Liver (tissue), 10 donors: ENCODE measurements at places on chromosomes 7 and 10.

- DNase-seq, result peak; percentile 36
Observed at GRCh38 chr7:1665549-1666316, 4.3 kb upstream of the ELFN1 start.

GRCh38 chr7:73778801-73779389 lies 8.8 kb upstream of the CLDN3 start:
- no peak for DNase-seq

DNA sequence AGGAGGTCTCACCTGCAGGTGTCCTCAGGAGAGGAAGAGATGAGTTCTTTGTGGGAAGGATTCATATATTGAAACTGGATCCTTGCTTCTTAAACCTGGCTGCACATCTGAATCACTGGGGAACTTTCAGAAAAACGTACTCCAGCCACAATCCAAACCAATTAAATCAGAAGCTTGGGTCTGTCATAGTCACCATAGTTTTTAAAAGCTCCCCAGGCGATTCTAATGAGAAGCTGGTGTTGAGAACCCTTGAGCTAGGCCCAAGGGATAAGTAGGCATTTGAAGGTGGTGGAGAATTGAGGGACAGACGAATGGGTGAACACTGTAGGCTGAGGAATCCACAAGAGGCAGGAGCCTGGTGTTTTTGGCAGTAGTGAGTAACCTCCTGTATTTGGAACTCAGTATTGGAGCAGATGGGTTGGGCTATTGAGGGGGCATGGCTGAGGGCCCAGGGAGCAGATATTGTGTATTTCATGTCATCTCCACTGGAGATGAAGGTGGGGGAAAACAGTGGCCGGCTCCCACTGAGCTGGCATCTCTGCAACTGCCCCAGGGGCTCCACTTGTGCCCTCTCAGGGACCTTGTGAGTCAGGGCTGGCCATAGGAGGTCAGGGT lies 14.5 kb downstream of the ADCYAP1R1 start:
- DNase-seq, result no peak

- DNase-seq, result peak; percentile 54
Observed at GRCh38 chr7:140230861-140231770, 54.3 kb upstream of the KDM7A start.

GRCh38 chr7:29095631-29096445 lies 50.5 kb downstream of the CPVL start:
- no peak for DNase-seq

DNA sequence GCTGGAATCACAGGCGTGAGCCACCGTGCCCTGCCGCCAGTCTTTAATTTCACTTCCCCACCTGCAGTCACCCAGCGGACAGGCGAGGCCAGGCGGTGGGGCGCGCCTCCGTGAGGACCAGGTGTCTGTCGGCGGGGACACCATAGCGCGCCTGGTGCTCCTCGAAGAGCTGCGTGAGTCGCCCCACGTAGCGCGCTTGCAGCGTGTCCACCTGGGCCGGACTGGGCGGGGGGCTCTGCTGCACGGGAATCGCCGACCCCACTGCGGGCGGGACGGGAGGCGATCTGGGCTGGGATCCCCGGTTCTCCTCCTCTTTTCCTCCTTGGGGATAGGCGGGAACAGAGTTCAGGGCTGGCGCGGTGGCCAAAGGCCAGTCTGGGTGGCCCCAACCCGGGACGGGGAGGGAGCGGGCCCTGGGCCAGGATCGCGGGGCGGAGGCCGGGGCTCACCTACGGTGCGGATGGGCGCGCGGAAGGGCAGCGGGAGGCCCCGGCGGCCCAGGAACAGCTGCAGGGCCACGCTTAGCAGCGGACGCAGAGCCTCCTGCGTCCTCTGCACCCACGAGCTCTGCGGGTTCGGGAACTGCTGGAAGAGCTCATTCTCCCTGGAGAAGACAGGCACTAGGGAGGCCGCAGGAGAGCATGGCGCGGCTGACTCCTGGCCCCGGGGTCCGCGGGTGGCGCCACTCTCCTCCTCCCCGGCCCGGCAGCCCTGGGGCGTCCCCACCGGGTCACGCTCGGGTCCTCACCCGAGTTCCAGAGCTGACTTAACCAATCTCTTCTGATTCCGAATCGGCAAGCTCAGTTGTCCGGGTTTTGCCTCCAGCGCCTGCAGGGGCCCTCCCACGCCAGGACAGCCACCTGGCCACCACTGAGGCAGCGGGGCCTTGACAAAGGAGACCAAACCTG lies 1.1 kb upstream of the MOGAT3 start:
- DNase-seq, result peak; percentile 58

DNA sequence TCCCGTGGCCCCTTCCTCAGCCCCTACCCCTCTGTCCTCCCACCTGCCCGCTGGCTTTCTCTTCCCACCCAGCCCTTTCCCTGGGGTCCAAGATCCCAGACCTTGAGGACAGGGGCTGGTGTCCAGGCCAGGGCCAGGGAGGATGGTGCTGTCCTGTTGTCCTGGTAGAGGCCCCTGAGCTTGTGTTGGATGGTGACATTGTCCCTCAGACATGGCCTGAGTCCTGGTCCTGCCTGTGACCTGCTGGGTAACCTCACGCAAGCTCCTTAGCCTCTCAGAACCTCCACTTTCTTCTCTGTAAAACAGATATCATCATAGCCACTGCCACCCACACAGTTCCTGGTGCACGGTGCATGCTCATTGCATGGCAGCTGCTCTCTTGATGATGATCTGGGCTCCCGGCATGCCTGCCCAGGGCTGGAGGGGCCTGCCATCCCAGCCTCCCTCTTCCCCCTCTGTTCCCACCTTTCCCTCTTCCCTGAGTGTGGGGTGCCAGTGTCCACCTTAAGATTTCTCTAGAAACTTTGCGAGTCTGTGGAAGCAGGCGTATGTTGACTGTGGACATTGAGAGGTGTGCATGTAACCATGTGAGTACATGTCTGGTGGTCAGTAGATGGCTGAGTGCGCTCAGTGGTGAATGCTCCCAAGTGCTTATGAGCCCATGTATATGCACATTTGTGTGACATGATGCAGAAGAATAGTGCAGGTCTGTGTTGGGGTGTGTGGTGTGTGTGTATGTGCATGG lies 60.4 kb downstream of the NEURL1 start:
- DNase-seq, result no peak

- no peak for DNase-seq
Observed at GRCh38 chr10:115141254-115141653, 48.1 kb downstream of the ATRNL1 start.

- no peak for DNase-seq
Observed at GRCh38 chr10:11313463-11313862, 295.8 kb downstream of the CELF2 start.

- DNase-seq, result no peak
Observed at GRCh38 chr7:107711301-107711700, 32.6 kb upstream of the CBLL1 start.

GRCh38 chr10:119383174-119383856 lies 159.2 kb downstream of the RGS10 start:
- DNase-seq, result no peak

- DNase-seq, result no peak
Observed at GRCh38 chr10:25843551-25844170, 90.4 kb upstream of the MYO3A start.

DNA sequence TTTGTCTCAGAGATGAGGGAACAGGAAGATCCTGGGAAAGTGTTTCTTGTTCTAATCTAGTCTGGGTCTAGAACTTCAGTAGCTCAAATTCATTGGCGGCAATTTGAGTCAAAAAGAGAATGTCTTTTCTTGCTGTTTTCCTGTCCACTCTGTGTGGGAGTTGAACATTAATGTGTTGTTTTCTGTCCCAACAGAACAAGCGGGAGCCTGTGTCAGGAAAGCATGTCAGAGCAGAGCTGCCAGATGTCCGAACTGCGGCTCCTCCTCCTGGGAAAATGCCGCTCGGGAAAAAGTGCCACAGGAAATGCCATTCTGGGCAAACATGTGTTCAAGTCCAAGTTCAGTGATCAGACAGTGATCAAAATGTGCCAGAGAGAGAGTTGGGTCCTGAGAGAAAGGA lies 16.0 kb downstream of the GIMAP8 start:
- DNase-seq, result no peak

DNA sequence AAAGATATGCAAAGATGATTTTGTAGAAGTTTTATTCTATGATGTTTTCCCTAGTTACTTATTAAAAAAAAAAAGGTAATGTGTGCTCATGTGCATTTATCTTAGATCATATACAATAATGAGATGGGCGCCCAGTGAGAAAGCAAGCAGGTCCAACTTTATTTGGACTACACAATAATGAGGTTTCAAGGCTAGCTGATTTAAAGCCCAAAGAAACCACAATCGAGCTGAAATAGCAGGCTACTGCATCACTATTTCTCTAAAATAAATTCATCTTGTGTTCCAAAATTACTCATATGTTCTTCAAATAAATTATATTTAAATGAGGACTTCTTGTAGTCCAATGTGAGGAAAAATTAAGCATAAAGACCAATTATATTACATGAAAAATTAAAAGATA lies 110.1 kb downstream of the JMJD1C start:
- no peak for DNase-seq

- DNase-seq, result no peak
Observed at GRCh38 chr7:111486472-111487142, 75.7 kb downstream of the IMMP2L start.

DNA sequence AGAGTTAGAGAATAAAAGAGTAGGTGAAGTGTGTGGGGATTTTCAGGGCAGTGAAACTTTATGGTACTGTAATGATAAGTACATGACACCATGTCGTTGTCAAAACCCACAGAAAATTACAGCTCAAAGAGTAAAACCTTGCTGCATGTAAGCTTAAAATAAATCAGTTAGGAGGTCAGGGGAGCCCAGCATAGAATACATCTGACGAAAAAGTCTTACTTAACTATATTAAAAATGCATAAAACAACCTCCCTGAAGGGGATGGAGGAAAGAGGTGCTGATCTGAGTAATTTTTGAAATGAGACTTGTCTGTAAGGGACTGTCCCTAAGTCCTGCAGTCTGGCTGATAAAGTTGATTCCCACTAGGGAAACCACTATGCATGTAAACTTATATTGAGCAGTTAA lies 49.8 kb upstream of the AKR1E2 start:
- DNase-seq, result no peak

- no peak for DNase-seq
Observed at GRCh38 chr10:71252220-71252619, 39.9 kb downstream of the UNC5B start.

DNA sequence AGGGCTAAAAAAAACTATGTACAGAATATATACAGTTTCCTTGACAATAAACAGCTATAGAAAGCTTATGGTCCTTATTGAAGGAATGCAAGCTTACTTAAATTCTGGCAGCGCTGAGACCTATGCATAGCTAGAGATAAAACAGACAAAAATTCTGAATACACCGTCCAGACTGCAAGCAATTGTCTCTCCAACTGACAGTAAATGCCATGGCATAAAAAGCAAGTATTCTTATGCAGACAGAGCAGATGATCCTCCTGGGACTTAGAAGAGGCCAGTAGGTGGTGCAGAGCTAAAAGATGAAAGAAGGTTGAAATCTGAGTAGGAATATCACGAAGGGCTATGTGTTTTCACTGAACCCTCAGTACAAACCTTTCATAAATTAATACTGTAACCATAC lies 157.0 kb upstream of the CACNA2D1 start:
- DNase-seq, result no peak

DNA sequence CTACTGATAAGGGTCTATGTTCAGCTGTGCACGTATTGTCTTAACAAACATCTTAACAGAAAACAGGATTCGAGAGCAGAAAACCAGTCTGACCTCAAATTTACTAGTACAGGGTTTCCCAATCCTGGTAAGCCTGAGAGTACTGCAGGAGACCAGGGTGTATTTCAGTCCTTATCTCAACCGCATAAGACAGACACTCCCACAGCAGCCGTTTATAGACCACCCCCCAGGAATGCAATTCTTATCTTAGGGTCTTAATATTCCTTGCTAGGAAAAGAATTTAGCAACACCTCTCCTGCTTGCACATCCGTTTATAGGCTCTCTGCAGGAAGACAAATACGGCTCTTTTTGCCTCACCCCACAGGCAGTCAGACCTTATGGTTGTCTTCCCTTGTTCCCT lies 277.3 kb downstream of the SDK1 start:
- no peak for DNase-seq

- no peak for DNase-seq
Observed at GRCh38 chr10:26739071-26739631, 41.6 kb downstream of the PDSS1 start.

- no peak for DNase-seq
Observed at GRCh38 chr7:148172920-148173319, 417.6 kb upstream of the C7orf33 start.

DNA sequence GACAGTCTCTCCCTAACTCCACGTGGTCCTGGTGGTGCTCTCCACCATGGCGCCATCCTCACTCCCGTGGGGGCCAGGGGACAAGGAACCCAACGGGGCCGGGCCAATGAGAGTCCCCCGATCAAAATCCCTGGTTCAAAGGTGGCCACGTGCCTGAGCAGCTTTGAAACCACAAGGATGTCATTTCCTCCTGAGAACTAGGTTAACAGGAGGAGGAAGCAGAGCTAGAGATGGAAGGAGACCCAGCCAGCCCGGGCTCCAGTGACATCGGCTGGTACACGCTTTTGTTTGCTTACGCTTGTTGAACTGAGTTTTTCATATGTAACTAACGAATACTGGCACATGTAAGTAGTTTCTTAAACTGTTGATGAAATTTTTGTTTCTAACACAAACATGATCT lies 61.7 kb downstream of the PRPF18 start:
- DNase-seq, result no peak

DNA sequence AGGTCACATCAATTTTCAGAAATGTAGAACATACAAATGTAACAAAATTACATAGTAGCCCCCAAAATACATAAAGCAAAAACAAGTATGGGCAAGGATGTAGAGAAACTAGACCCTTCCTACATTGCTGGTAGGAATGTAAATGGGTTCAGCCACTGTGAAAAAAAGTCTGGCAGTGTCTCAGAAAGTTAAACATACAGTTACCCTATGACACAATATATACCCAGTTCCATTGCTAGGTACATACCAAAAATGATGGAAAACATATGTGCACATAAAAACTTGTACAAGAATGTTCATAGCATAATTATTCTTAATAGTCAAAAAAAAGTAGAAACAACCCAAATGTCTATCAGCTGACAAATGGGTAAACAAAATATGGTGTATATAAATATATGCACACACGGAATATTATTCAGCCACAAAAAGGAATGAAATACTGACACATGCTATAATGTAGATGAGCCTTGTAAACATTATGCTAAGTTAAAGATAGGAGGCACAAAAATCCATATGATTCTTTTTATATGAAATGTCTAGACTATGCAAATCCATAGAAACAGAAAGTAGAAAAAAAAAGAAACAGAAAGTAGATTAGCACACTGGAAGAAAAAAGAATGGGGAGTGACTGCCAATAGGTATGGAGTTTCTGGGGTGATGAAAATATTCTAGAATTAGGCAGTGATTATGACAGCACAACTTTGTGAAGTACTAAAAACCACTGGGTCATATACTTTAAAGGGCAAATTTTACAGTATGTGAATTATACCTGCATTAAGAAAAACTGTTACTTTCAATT lies 13.5 kb downstream of the HERPUD2 start:
- no peak for DNase-seq

DNA sequence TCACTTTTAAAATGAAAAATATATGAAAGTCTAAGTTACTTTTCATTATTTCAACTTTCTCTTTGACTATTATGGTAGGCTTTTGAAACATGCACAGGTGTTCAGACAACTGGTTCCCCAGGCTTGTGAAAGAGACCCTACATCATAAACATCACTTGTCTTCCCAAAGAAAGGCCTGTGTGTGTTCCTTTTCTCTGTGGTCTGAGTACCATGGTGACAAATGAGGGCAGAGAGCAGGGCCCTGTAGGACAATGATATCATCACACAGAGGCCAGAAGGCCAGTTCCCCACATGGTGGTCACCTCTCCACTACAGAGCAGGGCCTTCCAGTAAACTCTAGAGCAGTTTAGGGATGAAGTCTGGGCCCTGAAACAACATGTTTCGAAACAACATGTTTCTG lies 288.8 kb downstream of the USP6NL start:
- no peak for DNase-seq

- DNase-seq, result no peak
Observed at GRCh38 chr7:31529103-31529502, 15.2 kb downstream of the ITPRID1 start.
